ENCODE measurements at places on chromosomes 6 and 20. TPM values are rescaled to one million over a fixed set of nuclear protein-coding genes. Genes with fewer than 3 reads are reported as not detected.

GRCh38 chr6:140669321-140669720 lies 1294.9 kb upstream of the CITED2 start:
- peak; percentile 26 for DNase-seq

DNA sequence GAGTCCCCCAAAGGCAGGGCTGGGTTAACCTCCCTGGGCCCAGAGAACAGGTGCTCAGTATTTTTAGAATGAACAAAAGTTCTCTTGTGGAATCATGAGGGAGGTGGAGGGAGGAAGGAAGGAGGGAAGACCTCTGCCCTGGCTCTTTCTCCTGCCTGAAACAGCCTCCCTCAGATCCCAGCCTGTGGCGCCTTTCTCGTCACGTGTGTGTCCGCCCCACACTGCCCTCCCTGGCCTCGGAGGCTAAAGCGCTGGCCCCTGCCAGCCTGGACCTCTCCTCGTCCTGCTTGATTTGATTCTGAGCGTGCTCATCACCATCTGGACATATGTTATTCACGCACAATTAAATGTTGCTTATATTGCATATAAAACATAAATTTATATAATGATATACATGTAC lies 40.9 kb downstream of the PHACTR3 start:
- DNase-seq = no peak

GRCh38 chr6:107488875-107489635 lies 862 bp upstream of the SOBP start:
- DNase-seq = peak; percentile 47

The SLC18B1 gene
- polyA plus RNA-seq = 5.8 TPM

DNA sequence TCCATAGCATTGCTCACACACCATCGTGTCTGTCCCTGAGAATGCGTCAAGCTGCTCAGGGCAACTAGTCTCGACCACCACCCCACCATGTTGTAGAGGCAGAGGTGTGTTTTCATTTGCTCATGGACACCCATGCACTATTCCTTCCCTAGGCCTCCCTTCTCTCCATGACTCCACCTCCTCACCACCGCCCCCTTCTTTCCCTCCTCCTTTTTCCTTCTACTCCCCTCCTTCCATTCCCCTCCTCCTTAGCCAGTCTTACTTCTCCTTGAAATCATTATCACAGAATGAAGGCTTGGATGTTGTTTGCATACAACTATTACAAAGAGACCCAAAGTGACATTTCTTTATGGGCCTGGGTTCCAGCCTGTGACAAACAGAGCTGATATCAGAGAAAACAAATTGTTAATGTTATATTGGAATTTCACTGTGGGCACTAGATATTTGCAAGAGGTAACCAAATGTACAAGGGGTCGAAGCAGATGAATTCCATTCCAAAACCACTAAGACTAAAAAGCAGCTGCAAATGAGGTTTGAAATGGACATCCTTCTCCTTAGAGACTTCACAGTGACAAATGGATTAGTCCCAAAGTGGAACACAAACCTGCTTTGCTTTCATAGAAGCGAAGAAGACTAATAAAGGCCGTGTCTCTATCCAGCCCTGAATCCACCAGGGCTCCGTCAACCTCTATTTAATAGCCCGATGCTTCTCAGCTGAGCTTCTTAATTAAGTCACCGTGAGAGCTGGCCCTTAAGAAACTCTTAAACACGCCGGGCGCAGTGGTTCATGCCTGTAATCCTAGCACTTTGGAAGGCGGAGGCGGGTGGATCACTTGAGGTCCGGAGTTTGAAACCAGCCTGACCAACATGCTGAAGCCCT lies 275.8 kb upstream of the SULF2 start:
- DNase-seq = no peak

DNA sequence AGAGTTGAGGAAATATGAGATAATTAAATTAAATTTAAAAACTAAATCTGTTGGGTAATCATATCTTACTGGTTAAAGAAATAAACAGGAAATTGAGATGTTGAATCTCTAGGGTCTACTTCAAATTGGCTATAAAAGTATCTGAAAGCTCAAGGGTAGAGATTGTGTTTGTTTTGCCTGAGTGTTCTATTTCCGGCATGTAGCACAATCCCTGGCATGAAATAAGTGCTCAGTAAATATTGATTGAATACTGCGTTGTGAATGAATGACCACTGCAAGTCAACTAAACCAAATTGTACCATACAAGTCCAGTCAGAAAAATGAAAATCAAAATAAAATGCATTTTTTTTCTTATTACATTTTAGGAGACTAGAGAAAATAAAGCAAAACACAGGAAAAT lies 709.8 kb downstream of the EPM2A start:
- no peak for DNase-seq

GRCh38 chr20:51487076-51487475 lies 55.4 kb downstream of the NFATC2 start:
- no peak for DNase-seq

- DNase-seq = peak; percentile 47
Observed at GRCh38 chr6:16967470-16967817, 134.4 kb upstream of the STMND1 start.

- no peak for DNase-seq
Observed at GRCh38 chr20:5970381-5970780, 19.9 kb downstream of the MCM8 start.

DNA sequence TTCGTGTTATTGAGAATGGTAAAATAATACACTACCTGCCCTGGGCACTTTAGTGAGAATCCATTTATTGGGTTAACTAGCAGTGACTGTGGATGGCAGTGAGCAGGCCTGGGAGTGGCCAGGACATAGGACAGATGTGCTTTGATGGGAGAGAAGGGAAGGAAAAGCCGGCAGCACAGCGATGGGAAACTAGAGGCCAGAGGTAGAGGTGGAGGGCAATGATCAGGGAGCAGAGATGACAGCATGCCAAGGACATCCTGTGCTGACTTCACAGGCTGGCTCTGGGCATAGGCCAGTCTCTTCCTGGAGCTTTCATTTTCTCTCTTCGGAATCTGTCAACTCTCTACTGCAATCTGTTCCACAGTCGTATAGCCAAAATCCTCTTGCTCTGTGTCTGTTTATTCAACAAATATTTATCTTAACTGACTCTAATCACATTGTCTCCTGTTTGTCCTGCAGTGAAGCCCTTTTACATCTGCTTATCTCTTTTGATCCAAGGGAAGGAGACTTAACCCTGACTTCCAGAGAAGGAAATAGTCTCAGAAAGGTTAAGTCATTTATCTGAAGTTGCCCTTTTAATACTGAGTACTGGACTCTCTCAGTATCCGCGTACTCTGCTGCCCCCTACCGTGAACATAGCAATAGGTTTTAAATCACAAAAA lies 18.4 kb upstream of the MMP24 start:
- peak; percentile 81 for DNase-seq

DNA sequence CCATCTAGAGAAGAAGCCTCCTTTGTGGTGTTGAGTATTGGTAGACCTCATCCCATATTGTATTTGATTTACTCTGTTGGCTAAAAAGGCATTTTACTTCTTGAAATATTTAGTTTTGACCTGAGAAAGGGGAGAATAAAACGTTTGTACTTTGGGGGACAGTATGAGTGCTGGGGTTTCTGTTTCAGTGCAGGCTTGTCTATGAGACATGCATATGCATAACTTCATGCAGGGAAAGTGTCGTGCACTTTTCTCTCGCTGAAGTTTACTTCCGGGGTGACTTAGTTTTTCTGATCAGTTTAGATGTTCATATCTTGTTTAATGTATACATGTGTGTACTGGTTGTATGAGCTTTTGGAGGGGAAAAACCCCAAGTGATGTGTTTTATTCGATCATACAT lies 59.5 kb downstream of the UTRN start:
- DNase-seq = no peak

- DNase-seq = no peak
Observed at GRCh38 chr20:62787866-62788265, 8.4 kb upstream of the MRGBP start.

DNA sequence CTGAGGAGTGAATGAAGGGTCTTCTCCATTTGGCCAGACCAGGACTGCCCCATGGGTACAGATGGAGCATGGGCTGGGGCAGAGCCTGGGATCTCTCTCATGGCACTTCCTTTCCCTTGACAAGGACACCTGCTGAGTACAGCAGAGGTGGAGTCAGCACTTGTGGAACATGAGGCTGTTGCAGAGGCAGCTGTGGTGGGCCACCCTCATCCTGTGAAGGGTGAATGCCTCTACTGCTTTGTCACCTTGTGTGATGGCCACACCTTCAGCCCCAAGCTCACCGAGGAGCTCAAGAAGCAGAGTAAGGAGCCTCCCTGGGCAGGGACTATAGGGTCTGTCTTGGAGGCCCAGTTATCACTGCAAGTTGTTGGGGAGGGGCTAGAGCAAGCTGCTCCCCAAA lies 29.6 kb downstream of the GSS start:
- no peak for DNase-seq

DNA sequence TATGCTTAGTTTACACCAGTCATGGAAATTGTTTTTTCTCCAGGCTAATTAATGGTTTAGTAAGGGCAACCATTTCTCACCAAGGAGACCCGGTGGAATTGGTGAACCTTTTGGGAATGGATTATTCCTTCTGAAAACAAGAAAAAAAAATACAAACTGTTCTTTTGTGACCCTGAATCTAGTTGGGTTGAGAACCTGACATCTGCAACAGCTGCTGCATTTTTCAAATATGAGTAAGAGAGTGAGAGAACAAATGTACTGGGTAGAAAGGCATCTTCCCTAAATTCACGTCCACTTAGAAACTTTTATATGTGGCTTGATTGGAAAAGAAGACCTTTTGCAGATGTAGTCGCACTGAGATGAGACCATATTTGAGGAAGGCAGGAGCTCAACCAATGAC lies 553.4 kb upstream of the EPHA7 start:
- DNase-seq = no peak

- DNase-seq = no peak
Observed at GRCh38 chr6:99836471-99836870, 157.6 kb downstream of the MCHR2 start.

DNA sequence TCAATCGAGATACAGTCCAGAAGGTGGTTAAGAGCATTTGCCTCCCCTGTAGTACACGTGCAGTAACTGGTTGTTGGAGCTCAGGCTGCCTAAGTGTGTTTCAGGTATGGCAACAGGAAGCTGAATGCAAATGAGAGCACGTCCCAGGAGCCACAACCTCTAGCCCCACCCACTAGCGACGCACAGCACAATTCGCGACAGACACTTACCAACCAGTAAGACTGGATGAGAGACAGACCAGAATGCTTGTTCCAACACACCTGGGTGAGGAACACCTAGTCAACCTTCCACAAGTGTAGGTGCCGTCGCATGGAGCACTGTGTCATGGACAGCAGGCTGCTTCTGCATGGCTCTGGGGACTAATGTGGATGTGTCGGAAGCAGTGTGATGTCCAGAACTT lies 7.2 kb upstream of the SERPINB1 start:
- DNase-seq = no peak

- no peak for DNase-seq
Observed at GRCh38 chr20:47860049-47860830, 75.0 kb upstream of the SULF2 start.

The SLC22A7 gene
- polyA plus RNA-seq = not detected

DNA sequence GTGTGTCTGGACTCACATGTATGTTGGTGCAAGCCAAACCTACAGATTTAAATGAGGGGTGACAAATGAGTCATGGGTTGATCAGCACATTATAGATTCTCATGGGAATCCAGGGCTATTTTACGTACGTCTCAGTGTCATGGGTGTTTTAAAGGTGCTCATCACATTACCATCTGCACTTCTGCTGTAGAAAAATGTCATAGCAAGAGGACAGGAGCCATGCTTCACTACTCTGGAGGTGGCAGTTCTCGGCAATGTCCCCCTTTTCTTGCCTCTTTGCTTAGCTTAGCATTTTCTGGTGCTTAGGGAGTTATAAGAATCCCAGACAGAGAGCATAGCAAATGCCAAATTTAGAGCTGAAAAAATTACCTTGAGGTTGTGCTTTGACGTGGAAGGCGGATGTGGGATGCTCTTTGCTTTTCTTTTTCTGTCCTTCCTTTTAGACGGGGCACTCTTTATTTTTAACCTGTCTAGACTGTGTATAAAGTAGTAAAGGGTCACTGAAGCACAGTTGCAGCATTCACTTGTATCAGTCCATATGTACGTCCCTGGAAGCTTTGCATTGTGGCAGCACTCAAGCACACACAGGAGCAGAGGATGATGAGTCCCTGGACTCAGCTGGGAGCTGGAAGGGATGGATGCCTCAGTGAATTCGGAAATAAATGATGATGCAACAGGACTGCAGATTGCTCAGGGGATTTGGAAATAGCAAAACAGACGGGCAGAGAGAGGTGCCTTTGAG lies 139.7 kb downstream of the SYNDIG1 start:
- peak; percentile 74 for DNase-seq

- no peak for DNase-seq
Observed at GRCh38 chr6:72064399-72064975, 178.1 kb downstream of the RIMS1 start.

DNA sequence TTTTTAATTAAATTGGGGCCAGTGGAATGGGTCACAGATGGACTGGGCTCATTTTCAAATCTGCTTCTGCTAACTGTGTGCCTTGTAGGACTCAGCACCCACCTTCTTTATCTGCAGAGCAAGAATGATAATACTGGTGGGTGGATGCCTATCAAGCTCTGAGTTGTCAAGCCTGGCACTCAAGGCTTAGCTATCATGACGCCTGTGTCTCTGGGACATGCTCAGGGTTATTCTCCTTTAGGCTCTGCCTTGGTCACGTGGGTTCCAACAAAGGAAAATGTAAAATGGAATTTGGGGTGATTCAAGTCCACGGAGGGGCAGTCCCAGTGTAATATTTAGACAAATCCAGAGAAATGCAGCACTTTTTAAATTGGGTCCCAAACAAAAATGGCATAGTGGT lies 202.3 kb downstream of the TSHZ2 start:
- no peak for DNase-seq

DNA sequence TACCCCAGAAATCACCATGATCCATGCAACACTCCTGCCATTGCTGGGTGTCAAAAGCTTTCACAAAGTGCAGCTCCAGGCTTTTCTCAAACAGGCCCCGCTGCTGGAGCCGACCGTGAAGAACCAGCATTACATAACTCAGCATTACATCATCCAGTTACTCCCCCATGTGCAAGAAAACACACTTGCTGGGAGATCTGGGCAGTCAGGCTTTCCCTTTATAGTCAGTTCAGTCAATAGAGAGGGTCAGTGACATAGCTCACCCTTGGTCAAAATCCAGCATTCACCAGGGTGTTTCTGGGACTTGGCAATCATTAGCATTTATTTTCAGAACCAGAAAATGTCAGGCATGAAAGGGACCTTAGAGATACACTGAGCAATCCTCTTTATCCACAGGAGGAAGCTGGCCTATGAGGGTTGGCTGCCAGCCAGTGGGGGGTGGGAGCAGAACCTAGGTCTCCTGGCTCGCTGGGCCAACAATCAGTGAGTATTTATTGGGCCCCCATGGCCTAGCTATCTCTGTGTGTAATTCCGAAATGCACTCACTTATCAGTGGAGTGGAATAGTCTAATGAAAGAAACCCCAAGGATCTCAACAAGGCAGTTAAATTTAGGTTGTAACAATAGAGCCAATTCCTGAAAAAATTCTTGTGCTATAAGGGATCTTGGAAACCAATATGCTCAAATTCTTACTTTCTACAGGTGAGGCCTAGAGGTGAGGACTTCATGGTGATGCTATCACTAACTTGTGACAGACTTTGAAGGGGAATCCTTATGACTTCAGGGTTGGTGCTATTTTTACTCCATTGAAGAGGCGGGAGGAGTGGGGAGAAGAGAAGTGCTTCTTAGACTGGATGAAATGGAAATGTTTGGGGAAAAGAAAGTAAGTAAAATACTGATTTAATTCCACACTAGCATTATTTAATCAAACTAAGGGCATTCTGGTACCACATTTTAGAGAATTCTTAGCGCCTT lies 54.6 kb downstream of the LYRM4 start:
- DNase-seq = peak; percentile 72

All from GM23248 (cell line).